Activated naive CD8-positive, alpha-beta T cell treated with anti-CD3 and anti-CD28 coated beads, Interleukin-2, amount 50 U/mL, for 24 hours (primary cell): ENCODE measurements at places on chromosomes 2 and 18.

GRCh38 chr2:108701806-108702205, 17.5 kb upstream of the RANBP2 start:
- no peak for DNase-seq

GRCh38 chr2:96584017-96584416, 47.5 kb downstream of the ARID5A start:
- DNase-seq, result no peak

- no peak for DNase-seq
Measured at GRCh38 chr2:64754570-64754969, 100.9 kb upstream of the SERTAD2 start.

GRCh38 chr2:27507293-27507692, 10.7 kb downstream of the GCKR start:
- DNase-seq, result no peak

GRCh38 chr2:49702740-49703139, 548.4 kb upstream of the FSHR start:
- DNase-seq, result no peak
